Stomach (tissue), 19 donors: ENCODE measurements at places on chromosomes 2 and 18. TPM values are rescaled to one million over a fixed set of nuclear protein-coding genes. Genes with fewer than 3 reads are reported as not detected.

The ZNF804A gene
- not detected for total RNA-seq

The PIK3C3 gene
- total RNA-seq, result 22.2 TPM

The EGR4 gene
- not detected for total RNA-seq

The VAMP5 gene
- total RNA-seq, result 72.9 TPM

The WNT10A gene
- total RNA-seq, result 4.3 TPM

The ABCB11 gene
- total RNA-seq, result not detected

The IL1RL2 gene
- total RNA-seq, result 4.3 TPM

The BCL2L11 gene
- 0.29 TPM for total RNA-seq

The PRSS56 gene
- not detected for total RNA-seq

The GRB14 gene
- not detected for total RNA-seq

- DNase-seq, result no peak
Observed at GRCh38 chr2:69251943-69252342, 135.1 kb downstream of the GFPT1 start.

- DNase-seq, result no peak
Observed at GRCh38 chr18:47815486-47816270, 114.8 kb downstream of the SMAD2 start.

GRCh38 chr18:34901299-34901698, 139.9 kb upstream of the MAPRE2 start:
- no peak for DNase-seq

- no peak for DNase-seq
Observed at GRCh38 chr2:48586433-48586832, 31.2 kb upstream of the GTF2A1L start.

DNA sequence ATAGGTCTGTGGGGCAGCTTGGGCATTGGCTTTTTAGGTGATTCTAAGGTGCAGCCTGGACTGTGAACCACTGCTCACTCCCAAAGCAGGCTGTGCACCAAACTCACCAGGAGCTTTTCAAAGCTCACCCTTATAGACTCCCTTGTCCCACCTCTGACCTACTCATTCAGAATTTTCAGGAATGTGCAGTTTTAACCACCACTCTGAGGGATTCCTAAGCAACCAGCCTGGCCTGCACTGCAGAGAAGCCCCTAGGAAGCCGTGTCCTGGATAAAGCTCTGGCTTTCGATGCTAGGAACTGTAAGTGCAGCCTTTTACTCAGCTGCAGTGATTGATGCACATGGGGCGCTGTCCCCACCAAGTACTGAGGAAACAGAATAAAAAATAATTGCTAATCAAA, 33.0 kb downstream of the MRO start:
- no peak for DNase-seq

DNA sequence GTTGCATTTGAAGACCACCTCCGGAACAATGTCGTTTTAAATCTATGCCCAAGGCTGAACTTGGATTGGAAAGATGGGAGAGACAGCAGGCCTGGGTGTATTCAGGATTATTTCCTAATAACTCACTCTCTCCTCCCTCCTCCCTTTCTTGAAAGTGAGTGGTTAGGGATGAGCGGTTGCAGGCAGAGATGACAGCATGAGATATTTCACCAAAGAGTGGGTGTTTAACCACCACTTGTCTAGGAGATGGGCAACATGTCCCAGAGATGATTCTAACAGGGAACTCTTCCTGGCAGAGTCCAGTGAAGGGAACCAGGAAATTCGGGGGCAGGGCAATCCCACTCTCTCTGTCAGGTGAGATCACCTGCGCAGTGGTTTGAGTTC, 123.2 kb downstream of the KCTD1 start:
- DNase-seq, result no peak

DNA sequence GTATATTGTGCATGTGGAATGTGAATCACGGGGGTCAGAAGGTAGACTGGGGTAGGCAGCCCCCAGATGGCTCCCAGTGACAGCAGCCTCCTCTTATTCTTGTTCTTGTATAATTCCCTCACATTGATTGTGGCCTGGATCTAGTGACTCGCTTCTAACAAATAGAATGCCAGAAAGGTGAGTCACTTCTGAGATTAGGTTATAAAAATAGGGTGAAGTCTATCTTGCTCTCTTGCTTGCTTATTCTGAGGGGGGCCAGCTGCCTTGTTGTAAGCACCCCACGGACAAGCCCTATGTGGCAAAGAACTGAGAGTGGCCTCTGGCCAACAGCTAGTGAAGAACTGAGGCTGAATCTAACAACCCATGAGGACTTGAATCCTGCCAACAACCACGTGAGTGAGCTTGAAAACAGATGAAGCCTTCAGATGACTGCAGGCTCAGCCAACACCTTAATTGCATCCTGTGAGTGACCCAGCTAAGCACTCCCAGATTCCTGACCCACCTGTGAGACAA, 15.6 kb upstream of the RMND5A start:
- peak; percentile 62 for DNase-seq

DNA sequence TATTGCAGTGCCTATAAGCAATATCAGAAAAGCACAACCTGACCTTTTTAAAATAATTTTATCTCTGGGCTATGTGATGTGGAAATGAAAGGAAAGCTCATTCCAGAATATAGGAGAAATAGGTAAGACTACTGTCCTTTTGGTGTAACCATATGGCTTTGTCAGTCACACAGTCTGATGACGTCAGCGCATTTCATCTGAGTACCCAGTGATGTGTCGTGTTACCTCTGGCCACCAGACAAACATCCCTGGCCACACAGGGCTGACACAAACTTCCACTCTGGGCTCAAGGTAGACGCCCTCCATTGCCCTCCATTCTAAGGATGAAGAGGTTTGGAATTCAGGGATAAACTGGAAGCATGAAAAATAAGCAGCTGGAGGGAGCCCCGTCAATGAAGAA, 506.7 kb downstream of the CMPK2 start:
- no peak for DNase-seq

DNA sequence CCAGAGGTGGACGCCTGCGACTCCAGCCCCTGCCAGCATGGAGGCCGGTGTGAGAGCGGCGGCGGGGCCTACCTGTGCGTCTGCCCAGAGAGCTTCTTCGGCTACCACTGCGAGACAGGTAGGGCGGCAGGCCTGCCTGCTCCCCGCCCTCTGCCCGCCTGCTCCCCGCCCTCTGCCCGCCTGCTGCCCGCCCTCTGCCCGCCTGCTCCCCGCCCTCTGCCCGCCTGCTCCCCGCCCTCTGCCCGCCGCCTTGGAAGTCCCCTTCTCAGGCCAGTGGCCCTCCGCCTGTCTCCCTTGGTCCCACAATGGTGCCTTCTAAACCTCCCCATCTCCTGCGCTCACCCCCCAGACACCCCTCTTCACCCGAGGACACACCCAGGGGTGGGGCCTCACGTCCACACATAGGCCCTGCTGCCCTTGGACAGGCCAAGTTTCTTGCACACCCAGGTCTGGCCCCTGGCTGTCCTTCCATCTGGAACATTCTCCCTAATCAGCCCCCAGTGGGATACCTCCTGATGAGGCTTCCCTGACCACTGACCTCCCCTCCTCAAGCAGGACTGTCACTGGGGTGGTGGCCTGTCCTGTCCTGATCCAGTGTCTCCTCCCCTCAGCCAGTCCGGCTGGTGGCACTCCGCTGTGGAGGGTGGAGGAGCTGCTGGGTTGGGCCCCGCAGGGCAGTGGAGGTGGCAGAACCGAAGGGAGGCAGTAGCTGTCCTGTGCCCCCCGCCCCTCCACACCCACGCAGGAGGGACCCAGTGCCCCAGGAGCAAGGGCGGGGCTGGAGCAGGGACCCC, 37.9 kb downstream of the MTERF4 start:
- DNase-seq, result peak; percentile 68

- no peak for DNase-seq
Observed at GRCh38 chr2:1557467-1557820, 144.2 kb downstream of the TPO start.

GRCh38 chr2:9555297-9556120, at the start of gene ADAM17:
ADAM17 (minus strand) TSS chr2:9555830; CDS start chr2:9555605, 225 bp downstream.
- DNase-seq, result peak; percentile 99

GRCh38 chr2:171669121-171669520, 18.1 kb upstream of the DYNC1I2 start:
- no peak for DNase-seq

- no peak for DNase-seq
Observed at GRCh38 chr2:127485694-127486071, 40.6 kb downstream of the IWS1 start.

DNA sequence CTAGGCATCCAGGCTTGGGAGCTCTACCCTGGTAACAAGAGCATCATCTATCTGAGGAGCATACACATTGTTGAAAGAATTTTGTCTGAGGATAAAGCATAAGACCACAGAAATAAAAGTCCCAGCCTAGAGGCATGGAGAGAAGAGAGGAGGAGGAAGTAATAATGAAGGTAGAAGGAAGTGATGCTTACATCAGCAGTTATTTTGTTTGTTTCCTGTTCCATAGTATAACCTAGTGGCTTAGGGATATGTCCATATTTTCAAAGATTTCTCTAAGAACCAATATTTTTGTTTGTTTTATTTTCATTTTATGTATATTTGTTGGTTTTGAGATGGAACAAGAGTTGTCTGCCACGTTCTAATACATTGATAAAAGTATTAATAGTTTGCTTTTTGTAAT, 407.4 kb upstream of the SETBP1 start:
- DNase-seq, result no peak

GRCh38 chr18:46343931-46344372, 239.8 kb downstream of the HAUS1 start:
- DNase-seq, result peak; percentile 74

DNA sequence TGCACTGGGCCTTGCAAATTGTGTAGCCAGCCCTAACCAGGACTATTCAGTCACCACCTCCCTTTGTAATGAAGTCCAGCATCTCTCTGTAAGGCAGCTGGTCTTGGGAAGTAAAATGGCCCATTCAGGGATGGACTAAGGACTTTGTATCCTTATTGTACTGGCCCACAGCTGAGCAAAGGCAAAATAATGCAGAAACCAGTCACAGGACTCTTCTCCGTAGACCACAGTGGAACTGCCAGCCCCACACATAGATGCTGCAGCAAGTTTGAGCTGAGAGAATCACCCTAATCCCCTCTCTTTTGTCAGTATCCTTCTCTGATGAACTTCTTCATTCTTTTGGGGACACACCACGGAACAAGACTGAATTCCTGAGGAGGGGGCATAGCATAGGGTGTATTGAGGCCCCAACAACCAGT, 73.6 kb upstream of the RTN4 start:
- no peak for DNase-seq

DNA sequence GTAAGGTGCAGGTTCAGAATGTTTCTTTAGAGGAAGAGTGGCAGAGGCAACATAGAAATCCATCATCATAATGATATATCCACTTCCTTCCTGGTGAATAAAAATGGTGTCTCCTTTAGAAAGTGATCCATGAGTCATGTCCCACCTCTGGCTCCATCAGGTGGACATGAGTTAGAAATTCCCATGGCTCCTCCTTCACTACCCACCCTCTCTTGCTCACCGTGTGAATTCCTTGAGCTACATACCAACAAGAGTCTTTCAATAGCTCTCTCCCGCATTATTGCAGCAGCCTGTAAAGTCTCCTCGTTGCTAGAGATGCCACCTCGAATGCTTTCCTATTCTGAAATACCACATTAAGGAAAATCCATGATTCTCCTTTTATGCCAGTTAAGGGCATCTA, 317.6 kb downstream of the LNPK start:
- DNase-seq, result no peak

DNA sequence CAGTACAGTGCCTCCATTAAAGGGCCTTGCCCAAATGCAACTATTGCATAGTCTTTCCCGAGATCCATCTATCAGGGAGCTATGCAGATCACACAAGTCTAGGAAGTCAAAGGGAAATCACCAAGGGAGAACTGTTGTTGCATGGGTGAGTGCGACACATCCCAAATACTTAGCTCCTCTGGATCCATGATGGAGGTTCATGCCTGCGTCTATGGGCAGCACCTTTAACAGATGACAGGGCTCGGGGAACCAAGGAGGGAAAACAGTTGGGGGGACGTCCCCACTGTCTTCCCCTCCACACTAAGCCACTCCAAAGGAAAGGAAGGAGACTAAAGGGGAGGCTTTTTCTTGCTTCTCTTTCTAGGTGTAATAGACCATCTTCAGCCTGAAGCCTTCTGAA, 552.8 kb upstream of the PKDCC start:
- DNase-seq, result no peak

GRCh38 chr2:226868331-226869162, 32.7 kb downstream of the RHBDD1 start:
- no peak for DNase-seq

DNA sequence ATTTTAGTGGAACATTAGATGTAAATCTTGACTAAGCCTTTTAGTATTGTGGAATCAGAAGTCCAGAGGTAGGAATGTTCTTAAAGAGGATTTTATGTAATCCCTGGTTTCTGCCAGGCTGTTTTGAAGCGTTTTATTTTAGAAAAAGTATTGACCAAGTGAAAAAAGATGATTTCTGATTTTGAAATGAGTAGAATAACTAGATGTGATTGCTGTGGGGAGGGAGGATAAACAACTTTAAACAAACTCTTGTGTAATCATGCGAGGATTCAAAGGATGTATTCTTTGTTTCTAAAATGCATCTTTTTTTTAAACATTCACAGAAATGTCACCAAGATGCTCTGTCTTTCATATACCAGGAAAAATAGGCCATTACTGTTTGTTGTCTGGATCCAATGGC, 53.9 kb downstream of the PHLPP1 start:
- DNase-seq, result no peak

GRCh38 chr2:40488927-40489677, 37.2 kb upstream of the SLC8A1 start:
- no peak for DNase-seq

- no peak for DNase-seq
Observed at GRCh38 chr2:226135861-226136548, 663.6 kb downstream of the IRS1 start.

- DNase-seq, result no peak
Observed at GRCh38 chr2:233892793-233893192, 24.4 kb upstream of the TRPM8 start.

DNA sequence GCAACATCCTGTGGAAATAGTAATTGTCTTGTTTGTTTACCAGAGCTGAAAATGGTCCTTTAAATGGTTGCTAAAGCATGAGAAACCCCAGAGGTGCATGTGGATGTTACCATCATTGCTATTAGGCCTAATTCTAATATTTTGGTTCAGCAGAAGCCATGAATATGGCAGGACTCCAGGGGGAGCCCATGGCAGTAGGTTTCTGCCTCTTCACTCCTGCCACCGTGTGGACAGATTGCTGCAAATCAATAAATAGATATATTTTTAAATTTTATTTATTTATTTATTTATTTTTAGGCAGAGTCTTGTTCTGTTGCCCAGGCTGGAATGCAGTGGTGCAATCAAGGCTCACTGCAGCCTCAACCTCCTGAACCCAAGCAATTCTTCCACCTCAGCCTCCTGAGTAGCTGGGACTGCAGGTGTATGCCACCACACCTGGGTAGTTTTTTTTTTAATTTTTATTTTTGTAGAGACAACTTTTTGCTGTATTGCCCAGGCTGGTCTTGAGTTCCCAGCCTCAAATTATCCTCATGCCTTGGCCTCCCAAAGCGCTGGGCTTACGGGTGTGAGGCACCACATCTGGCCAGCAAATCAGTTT, 54.9 kb upstream of the CAPN13 start:
- DNase-seq, result peak; percentile 71

DNA sequence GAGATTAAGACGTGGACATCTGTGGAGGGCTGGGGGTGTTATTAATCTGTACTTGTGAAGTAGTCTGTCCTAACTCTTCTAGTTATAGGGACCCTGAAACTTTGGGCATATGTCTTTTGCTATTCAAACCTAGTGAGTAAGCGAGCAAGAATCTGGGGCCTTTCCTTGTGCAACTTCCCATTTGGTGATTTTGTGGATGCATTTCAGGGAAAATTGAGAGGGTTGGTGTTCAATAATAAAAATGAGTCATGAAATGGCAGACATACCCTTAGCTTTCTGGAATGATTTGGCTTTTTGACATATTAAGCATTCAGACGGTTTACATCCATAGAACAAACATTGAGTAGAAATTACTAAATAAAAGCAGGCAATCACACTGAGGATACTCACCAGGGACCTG, 17.0 kb downstream of the COL4A4 start:
- DNase-seq, result no peak

- no peak for DNase-seq
Observed at GRCh38 chr18:5893956-5894610, 1.2 kb downstream of the TMEM200C start.
